Muscle of back (tissue), 13 donors: ENCODE measurements at places on chromosomes 2 and 18.

GRCh38 chr2:32932825-32933755 lies 13.7 kb upstream of the LTBP1 start:
- no peak for DNase-seq

GRCh38 chr2:229344151-229344551 lies 73.1 kb upstream of the PID1 start:
- no peak for DNase-seq

- no peak for DNase-seq
Measured at GRCh38 chr2:75894170-75894569, 183.5 kb upstream of the GCFC2 start.

DNA sequence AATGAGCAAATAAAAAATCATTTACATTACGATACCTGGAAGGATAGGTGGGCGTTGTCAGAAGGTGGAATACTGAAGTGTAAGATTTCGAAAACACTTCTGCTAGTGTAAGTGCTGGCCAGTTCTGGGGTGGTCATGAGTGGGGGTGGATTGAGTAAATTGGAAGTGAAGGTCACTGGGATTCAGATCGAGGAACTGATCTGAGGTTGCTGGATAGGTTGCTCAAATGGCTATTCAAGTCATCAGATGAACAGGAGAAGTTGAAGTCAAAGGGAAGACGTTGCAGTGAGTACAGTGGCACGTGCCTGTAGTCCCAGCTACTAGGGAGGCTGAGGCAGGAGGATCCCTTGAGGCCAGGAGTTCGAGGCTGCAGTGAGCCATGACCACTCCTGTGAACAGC lies 95.7 kb downstream of the MALT1 start:
- no peak for DNase-seq

DNA sequence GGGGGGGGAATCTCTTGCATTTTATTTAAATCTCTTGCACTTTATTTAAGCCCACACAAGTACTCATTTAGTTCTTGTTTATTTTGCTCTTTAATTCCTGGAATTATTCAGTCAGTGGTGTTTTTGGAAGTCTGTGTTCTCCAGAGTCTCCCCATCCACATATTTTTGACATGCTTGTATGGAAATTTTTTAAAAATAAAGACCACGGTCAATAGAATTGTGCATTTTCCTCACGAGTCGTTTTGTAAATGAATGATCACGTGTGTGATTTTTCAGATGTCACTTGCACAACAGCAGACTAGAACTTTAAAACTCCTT lies 824 bp downstream of the CD302 start:
- peak; percentile 45 for DNase-seq

- no peak for DNase-seq
Measured at GRCh38 chr18:69596345-69596744, 195.7 kb downstream of the DOK6 start.

GRCh38 chr2:160384791-160385190 lies 108.8 kb downstream of the RBMS1 start:
- DNase-seq: no peak

GRCh38 chr2:143251681-143252080 lies 122.5 kb downstream of the ARHGAP15 start:
- no peak for DNase-seq

GRCh38 chr18:2627821-2628276 lies 27.7 kb upstream of the SMCHD1 start:
- no peak for DNase-seq

- DNase-seq: no peak
Measured at GRCh38 chr18:21638822-21639221, 26.7 kb downstream of the SNRPD1 start.

DNA sequence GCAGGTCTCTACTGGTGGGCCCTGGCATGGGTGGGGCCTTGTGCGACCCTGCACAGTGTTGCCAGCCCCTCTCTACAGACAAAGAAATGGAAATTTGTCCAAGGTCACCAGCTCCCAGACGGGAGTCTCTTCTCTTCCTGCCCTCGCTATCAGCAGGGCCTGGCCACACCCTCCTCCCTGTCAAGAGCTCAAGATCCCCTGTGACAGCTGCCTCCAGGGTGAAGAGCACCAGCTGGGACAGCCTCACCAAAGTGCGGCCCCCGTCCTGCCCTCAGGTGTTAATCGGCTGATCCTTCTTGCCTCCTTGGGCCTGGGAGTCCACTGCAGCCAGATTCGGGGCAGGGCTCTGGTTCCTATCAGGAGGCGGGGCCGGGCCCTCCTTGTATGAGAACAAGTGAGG lies 259.1 kb downstream of the TWIST2 start:
- no peak for DNase-seq

- DNase-seq: no peak
Measured at GRCh38 chr2:166179201-166179600, 51.4 kb upstream of the SCN1A start.

- no peak for DNase-seq
Measured at GRCh38 chr2:145273840-145274239, 753.9 kb upstream of the ZEB2 start.

DNA sequence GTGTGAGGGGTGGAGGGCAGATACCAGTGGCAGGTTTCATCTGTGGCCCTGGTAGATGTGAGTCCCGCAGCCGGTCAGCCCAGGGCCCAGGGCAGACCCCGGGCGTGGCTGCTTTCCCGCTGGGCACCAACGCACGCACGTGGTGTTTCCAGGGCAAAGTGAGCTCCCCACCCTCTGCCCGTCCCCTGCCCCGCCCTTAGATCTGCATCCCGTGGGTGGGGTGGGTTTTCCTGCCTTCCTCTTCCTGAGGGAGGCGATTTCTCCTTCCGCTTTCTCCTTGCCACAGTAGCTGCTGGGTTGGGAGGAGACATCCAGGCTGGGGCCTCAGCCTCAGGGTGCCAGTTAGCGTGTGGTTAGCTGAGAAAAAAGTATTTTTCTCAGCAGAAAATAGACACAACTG lies 49.6 kb downstream of the ODC1 start:
- DNase-seq: no peak

DNA sequence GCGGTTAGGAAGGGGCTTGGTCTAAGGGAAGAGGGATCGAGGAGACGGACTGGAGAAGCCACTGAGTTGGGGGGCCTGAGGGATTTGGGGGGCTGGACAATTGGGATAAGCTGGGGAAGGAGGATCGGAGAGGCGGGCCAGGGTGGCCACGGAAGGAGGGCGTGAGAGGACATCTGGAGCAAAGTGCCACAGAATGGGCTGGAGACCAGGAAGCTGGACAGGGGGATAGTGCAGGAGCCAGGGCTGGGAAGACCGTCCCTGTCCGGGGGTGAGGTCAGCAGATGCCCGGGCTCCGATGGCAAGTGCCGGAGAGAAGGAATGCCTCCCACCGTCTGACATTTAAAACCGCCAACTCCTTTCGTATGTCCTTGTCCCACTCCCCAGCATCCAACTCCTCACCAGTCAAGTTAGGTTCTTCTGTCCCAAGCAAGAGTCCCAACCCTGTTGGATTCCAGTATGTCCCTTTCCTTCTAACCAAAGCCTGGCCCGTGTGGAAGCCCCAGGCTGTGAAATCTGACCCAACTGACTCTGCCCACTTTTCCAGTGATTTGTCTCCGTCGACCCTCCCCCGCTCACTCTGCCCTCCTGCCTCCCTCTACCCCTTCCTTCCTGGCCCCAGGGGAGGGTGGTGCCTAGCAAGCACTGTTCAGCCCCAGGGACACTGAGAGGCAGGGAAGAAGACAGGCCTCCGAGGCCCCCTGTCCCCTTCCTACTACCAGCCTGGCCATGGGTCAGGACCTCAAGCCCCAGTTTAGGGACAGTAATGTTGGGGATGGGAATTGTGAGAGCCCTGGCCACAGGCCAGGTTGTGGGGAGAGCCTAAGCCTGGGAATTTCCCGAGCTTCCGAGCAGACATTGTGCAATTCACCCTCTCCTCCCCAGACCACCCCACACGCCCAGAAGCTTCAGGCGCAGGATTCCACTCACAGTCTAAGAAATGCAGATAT lies 31.5 kb upstream of the TMBIM1 start:
- peak; percentile 35 for DNase-seq

GRCh38 chr2:114472246-114472645 lies 29.8 kb downstream of the DPP10 start:
- peak; percentile 6 for DNase-seq

DNA sequence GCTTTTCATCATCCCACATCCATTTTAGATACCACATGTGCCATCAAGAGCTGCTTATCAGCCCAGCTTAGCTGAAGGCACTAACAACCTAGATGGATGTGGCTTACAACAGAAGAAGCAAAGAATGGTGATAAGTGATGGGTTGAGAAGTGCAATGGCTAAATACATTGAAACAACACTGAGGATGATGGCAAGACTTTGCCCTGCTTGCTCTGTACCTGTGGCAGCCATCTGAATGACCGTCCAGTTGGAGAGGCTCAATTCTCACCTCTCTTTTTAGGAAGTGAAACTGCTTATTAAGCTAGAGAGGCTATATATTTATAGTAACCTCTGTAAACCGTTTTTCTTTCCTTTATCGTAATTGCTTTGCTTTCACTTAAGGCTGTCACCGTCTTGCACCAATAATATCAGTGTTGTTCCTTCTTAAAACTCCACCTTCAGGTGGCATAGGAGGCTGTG lies 5.7 kb downstream of the GPATCH11 start:
- DNase-seq: no peak

- no peak for DNase-seq
Measured at GRCh38 chr2:119792907-119793312, 33.2 kb downstream of the PTPN4 start.

- DNase-seq: peak; percentile 83
Measured at GRCh38 chr2:144403933-144404332, 116.0 kb downstream of the ZEB2 start.

GRCh38 chr2:212892193-212892592 lies 259.2 kb downstream of the IKZF2 start:
- peak; percentile 18 for DNase-seq

GRCh38 chr2:216279459-216279858 lies 92.8 kb downstream of the MARCHF4 start:
- DNase-seq: peak; percentile 26

- DNase-seq: no peak
Measured at GRCh38 chr2:22843919-22844537, 541.0 kb upstream of the KLHL29 start.

DNA sequence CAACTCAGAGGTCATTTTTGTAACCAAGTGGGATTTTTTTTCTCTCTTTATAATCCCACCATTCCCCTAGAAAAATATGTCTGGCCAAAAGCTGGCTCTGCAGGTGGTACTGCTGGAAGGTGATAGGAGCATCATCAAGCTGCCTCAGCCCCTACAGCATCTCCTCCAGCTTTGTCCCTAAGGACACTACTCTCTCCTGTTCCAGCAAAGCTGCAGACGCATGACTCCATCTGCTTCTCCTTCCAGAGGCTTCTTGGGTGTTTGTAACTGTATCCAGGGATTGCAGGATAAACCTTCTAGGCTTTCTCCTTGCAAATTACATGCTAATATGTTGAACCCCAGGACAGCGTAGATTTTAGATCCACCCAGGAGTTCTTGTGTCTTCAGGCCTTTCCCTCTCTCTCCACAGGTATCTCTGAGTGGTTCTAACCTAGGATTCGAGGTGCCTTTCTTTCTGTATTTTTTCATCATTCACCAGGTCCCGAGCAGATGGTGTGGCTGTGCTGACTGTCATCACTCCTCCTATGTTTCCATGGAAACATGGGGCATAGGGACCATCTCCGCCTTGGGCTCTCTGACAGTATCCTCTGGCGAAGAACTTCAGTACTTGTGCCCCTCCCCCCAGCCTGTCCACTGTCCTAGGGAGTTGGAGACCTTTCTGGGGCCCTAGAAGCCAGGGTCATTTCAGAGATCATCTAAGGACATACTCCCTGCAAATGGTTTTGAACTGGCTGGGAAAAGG lies 34.3 kb downstream of the AFF3 start:
- no peak for DNase-seq

DNA sequence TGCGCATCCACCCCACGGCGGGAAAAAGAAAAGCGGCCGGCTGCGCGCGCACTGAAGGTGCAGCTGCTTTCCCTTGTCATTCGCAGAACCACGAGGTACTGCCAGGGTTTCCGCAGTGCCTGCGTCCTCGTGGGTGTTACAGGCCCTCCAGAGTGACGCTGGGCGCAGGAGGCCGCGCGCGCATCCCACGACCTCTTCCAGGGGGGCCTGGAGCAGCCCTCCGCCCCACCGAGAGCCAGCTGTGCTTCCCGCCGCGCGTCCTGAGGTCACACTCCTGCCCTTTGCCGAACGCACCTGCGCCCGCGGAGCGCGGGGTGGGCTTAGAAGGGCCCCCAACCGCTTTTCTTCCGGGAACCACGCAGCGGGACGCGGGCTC lies 378 bp upstream of the IAH1 start:
- no peak for DNase-seq

- peak; percentile 91 for DNase-seq
Measured at GRCh38 chr18:24397131-24397693, 412 bp downstream of the OSBPL1A start.

DNA sequence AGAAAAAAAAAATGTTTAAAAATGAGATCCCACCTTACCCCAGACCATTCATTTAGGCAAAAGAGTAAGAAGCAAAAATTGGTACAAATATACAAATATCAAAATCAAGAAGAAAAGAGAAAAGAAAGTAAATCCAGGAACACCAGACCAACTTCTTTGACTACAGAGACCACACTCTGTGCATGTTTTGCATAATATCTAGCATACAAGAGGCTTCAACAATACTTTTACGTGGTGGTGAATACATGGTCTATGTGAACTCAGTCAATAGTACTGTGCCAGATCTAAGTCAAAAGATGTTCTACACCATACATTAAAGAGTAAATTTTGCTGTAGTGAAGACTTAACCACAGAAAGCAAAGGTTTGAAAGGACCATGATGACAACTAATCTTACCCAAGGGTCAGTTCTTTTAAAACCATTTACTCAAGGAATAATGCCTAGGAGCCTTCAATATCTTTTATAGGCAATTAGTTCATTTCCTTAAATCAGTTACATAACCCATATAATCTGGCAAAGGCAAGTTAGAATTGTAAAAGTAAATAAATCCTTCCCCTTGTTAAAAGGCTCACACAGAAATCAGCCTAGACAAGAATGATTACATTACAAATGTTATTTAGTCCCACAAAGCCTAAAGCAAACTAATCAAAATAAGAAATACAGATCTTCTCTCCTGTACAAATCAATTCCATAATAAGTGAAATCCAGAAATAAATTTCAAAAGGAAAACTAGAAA lies 115.2 kb downstream of the EXOC6B start:
- no peak for DNase-seq

DNA sequence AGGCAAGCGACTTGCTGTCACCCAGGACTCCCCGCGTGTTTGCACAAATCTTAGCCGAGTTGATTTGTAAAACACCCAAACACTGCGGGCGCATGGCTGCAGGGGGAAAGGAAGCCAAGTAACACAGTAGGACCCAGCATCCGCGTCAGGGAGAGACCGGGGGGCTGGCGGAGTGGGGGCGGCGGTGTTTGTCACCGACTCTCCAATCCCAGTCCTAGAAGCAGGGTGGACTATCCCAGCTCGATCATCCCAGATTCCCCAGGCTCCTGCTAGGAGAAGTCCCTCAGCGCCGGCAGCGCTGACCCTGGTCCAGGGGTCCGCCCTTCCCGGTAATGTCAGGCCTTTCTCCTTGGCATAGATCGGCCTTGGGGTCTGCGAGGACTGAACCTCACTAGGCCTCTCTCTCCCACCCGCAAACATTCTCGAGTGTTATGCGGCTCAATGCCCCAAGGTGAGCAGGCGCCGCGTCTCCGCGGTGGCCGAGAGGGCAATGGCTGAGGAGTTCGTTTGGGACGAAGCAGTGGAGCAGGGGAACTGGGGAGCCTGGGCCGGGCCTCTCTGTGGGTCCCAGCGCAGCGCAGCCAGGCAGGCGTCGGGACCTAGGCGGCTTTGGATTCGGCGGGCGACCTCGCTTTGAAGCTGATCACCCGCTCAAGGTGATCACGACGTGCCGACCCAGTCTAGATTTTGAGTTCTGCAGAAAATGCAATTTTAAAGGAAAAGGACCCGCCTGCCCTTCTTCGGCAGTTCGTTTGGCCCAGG lies 1.5 kb upstream of the GDF7 start:
- no peak for DNase-seq
